ENCODE measurements at places on chromosomes 4 and X.

DNA sequence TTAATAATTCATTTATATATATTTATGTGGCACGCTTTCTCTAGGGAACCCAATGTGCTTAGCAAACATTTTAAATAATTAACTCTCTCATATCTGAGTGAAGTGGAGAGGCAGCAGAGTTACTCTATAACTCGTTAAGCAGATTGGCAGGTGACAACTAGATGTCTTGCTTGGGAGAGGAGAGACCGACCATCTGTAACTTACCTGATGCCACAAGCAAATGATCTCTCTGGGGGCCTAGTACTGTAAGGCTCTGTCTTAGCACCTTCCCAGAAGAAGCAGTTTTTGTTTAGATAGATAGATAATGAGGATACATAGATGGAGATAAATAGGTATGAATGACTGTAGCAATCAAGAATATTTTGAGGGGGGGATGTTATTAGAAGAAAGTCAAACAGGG lies 11.9 kb upstream of the SEL1L3 start:
- no peak for DNase-seq

- no peak for DNase-seq
These were observed 36.7 kb upstream of the CXorf38 start for GRCh38 chrX:40684092-40684491.

- no peak for DNase-seq
These were observed 115.9 kb upstream of the PDLIM3 start for GRCh38 chr4:185651137-185651677.

DNA sequence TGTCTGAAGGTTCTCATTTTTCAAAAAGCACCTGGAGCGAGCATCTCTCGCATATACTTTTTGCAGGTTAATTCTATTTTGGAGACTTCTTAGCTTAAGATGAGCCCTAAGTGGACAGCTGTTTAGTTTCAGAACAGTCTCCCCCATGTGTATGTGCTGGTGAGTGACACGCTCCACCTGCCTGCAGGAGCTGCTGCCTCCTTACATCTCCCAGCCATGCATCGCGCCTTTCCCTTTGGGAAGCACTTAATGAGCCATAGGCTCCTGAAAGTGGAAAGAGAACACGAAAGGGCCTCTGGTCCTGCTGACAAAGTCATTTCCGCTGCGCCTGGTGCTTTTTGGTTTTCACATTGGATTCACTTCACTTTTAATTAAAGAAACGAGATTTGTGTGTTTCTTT lies 56.1 kb downstream of the TRIML2 start:
- no peak for DNase-seq

GRCh38 chr4:107863416-107863815 lies 38.7 kb downstream of the SGMS2 start:
- no peak for DNase-seq

- DNase-seq: no peak
These were observed 94.8 kb upstream of the ATP6AP2 start for GRCh38 chrX:40485973-40486372.

DNA sequence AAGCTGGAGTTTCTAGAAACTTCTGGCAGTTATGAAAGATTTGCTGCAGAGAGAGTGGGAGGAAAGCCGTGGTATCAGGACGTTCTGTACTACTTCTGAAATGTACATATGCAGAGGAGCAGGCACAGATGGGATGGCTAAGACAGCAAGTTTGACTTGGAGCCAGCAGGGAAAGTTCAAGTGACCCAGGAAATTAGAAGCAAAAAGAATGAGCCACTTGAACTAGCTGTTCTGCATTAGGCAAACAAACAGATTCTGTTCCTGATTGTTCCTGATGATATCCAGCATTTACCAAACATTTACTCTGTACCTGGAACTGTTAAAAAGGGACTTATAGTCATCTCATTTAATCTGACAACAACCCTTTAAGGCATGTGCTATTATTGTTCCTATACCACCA lies 41.4 kb upstream of the CXCL13 start:
- no peak for DNase-seq

DNA sequence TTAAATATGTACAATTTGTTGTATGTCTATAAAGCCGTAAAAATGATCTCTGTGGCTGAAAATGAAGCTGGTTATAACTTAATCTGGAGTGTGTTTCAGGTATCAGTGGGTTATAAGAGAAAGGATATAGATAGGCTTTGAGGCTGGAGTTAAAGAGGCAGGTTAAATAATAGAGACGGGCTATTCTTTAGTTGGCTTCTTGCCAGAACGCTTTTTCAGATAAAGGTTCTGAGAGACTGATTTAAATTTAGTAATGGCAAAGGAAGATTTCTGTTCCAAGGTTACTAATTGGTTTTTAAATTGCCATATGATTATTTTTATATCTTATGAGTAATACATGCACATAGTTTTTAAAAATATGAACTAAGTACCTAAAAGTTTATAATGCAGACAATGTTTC lies 117.4 kb downstream of the AWAT2 start:
- no peak for DNase-seq

- peak; percentile 64 for DNase-seq
These were observed 28.8 kb upstream of the SOWAHD start for GRCh38 chrX:119729408-119730201.

DNA sequence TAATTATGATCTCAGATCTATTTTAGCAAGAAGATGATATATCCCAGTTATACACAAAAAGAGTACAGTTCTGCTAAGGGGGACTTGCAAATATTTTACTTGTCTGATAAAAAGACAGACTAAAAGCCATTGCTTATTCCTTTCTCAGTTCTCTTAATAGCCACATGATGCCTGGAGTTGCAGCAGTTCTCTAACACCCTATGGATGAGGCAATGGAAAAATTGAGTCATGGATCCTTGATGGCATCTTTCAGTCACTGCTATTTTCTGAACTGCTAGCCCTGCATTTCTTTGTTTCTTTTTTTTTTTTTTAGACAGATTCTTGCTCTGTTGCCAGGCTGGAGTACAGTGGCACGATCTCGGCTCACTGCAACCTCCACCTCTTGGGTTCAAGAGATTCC lies 1956.7 kb downstream of the C4orf33 start:
- DNase-seq: no peak

DNA sequence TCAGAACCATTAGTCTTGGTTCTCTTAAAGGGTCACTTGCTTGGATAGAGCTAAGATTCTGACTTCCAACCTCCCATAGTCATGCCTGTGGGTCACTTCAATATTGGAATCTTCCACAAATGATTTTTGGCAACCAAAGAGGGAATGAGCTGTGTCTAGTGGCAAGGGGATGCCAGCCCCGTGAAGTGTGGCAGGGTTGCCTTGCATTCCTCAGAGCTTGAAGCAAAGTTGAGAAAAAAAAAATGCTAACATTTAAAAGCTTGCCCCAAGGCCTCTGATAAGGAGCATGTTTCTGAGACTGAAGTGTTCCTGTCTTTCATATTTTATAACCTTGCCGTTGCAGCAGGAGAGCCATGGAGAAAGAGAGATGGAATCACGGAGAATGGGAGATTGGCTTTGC lies 120.2 kb downstream of the PAPSS1 start:
- DNase-seq: no peak

- no peak for DNase-seq
These were observed 557.7 kb upstream of the TENM3 start for GRCh38 chr4:181685461-181685860.

- no peak for DNase-seq
These were observed 190.3 kb upstream of the FAM241A start for GRCh38 chr4:111955001-111955400.

GRCh38 chrX:14027036-14027435 lies 2.7 kb downstream of the GEMIN8 start:
- DNase-seq: peak; percentile 28

- DNase-seq: no peak
These were observed 43.6 kb upstream of the SPRY1 start for GRCh38 chr4:123352966-123353365.

DNA sequence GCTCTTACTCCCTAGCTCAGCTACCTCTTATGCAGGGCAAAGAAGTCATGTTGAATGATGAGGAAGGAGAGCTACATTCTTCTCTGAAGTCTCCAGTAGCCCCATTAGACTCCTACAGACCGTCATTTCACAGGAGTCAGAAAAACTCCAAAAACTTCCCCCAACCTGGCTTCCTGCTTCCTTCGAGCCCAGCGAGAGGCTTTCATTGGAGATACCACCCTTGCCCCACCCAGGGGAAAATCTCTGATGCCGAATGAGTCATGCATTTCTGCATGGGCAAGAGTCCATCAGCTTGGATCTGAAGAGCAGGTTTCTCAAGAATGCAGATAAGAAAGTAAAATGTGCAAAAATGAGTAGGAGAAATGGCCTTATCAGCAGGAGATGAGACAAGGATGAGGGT lies 53.0 kb downstream of the ARSF start:
- no peak for DNase-seq

DNA sequence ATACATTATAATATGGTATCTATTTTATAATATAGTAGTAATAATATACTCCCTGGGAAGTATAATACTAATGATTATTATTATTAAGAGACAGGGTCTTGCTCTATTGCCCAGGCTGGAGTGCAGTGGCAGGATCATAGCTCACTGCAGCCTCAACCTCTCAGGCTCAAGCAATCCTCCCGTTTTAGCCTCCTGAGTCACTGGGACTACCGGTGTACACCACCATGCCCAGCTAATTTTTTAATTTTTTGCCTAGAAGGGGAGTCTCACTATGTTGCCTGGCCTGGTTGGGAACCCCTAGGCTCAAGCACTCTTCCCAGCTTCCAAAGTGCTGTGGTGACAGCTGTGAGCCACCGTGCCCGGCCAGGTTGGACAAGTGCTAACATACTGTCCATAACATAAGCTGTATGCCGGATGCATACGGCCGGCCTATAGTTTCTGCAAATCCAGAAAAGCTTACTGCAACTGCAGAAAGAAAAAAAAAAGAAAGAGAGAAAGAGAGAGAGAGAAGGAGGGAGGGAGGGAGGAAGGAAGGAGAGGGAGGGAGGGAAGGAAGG lies 94.2 kb upstream of the PPP2R3B start:
- DNase-seq: no peak

- no peak for DNase-seq
These were observed 226.7 kb downstream of the PALLD start for GRCh38 chr4:168723569-168723968.

DNA sequence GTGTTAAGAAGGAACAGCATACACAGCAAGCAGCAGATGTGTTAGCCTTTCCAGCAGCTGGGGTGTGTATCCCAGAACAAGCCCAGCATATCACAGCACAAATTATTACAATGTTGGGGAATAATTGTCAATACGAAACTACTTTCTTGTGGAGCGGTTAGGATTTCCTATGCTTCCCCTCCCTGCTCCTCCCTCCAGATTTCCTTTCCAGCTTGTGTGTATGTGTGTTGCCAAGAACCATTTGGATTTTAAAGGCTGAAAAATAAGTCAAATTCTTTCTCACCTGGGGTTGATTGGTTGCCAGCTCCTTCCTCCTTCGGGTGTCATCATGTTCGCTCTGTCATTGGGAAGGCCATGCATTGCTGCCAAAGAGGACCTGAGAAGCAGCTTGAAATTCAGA lies 178.2 kb upstream of the FRMPD4 start:
- no peak for DNase-seq

GRCh38 chrX:120207009-120207605 lies 43.5 kb upstream of the ZBTB33 start:
- no peak for DNase-seq

DNA sequence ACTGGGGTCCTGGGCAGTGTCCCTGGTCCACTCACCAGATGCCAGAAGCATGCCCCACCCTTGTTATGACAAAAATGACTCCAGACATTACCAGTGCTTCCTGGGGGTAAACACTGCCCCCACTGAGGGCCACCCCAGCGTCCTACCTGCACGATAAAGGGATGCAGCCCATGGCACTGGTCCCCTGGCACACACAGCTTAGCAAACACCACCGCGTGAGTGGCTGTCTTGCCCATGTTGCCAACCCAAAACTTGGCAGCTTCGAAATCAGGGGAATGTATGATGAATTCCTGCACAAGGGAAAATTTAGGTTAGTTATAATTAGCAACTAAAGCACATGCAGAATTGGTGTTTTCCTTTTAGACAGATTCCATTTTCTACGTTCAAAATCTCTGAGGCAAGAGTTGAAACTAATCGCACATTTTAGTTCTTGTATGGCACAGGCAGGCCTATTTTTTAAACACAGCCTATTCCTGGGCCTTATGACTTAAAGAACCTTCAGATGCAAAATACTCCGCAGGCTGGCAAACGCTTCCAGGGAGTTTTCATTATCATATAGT lies 30.4 kb downstream of the ACOX3 start:
- DNase-seq: no peak

GRCh38 chrX:110267874-110268273 lies 50.0 kb downstream of the AMMECR1 start:
- no peak for DNase-seq

- no peak for DNase-seq
These were observed 110.5 kb downstream of the PCDH18 start for GRCh38 chr4:137421796-137422195.

GRCh38 chr4:80199004-80199560 lies 1.8 kb downstream of the PRDM8 start:
- DNase-seq: no peak

GRCh38 chr4:15883610-15884243 lies 54.8 kb downstream of the FGFBP1 start:
- no peak for DNase-seq

GRCh38 chrX:55118574-55118973 lies 29.8 kb downstream of the PAGE2 start:
- DNase-seq: no peak

- DNase-seq: no peak
These were observed 700.7 kb downstream of the PCDH18 start for GRCh38 chr4:136831553-136831952.

- peak; percentile 59 for DNase-seq
These were observed 32.7 kb downstream of the TBC1D14 start for GRCh38 chr4:6942238-6942800.

DNA sequence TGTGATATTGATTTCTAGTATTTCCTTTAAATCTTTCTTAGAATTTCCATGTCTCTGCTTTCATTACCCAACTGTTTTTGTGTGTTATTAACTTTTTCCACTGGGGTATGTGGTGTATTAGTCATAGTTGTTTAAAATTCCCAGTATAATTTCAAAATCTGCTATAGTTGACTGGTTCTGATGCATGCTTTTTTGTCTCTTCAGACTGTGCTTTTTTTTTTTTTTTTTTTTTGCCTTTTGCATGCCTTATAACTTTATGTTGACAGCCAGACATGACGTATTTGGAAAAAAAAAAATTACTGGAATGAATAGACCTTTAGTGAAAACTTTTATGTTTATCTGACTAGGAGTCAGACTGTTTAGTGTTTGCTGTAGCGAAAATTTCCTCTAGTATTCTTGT lies 580.4 kb downstream of the ANKRD50 start:
- no peak for DNase-seq

DNA sequence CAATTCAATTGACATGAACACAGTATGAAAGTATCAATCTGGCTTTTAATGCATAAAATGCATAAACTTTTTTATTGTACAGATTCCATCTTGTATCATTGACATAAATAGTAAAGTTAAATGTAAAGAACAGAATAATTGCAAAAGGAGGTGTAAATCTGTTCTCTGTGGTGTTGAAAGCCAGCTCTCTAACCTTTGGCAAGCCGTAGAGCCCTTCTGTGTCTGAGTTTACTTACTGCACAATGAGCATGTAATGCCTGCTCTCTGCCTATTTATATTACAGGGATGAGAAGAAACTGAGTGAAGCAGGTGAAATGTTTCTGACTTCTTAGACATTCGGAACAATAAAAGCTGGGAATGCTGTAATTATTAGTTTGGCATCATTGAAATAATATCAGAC lies 389.3 kb upstream of the EPHA5 start:
- DNase-seq: no peak

GRCh38 chr4:26463386-26463785 lies 26.9 kb downstream of the CCKAR start:
- no peak for DNase-seq

- DNase-seq: no peak
These were observed 20.7 kb downstream of the MFAP3L start for GRCh38 chr4:170005472-170005871.

- DNase-seq: no peak
These were observed 32.4 kb upstream of the TMLHE start for GRCh38 chrX:155645180-155645579.

- no peak for DNase-seq
These were observed 32.1 kb downstream of the TSPAN5 start for GRCh38 chr4:98626350-98626749.

Data from activated naive CD4-positive, alpha-beta T cell treated with Interleukin-2 at 50 U/mL for 16 hours (primary cell).